ENCODE measurements at places on chromosomes 3 and 15. TPM values are rescaled to one million over a fixed set of nuclear protein-coding genes. Genes with fewer than 3 reads are reported as not detected.

GRCh38 chr15:61057376-61057775 is 171.7 kb downstream of the RORA start:
- DNase-seq = no peak

DNA sequence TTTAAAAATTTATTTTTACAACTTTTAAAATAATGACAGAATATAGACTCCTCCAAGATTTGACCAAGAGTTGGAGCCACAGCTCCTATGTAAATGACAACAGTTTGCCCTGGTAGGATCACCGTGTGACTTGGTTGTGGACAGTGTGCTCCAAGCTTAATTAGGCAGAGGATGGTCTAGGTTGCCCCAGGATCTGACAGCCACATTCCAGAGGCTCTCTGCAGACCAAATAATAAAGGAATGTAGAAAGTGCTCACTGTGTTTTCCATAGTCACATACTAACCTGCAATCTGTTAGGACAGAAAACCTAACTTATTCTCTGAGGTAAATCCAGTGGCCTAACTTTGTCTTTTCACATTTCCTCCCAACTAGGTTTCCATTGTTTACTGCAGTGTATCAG is 59.0 kb downstream of the GPD1L start:
- no peak for DNase-seq

DNA sequence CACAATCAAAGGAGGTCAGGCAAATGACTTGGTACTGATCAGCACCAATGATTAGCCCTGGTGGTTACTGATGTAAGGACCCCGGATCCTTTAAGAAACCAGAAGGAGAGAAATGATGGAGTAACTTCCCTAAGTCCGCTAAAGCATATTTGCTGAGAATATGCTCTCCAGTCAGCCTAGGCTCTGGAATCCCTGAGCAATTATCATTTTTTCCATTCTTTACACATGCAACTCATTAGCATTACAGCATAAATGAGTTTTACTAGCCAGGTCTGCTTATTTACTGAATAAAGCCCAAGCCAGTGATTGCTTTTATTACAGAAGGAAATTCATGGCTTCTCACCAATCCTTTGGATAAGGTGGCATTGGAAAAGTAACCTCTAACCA is 139.2 kb upstream of the WNT5A start:
- DNase-seq = no peak

DNA sequence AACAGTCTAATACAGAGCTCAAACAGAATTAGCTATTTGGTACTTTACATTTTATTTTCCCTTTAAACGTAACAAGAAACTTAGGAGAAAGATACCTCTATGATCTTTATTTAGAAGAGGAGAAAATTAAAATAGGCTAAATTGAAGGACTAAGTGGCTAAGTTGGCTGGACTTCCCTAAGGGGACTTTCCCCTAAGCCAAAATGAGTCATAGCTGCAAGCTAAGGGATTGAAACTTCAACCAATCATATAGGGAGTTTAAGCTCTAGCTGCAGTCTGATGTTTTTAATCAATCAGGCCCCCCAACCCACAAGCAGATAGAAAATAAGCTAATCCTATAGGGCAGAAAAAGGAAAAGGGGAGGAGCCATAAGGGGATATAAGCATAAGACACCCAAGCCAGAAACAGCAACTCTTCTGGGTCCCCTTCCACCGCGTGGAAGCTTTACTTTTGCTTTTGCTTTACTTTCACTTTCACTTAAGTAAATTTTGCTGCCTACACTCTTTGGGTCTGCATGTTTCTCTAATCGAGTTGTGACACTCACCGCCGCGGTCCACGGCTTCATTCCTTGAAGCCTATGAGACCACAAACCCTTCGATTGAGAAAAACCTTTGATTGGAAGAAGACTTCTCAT is 1108.5 kb upstream of the EPHA6 start:
- DNase-seq = no peak

DNA sequence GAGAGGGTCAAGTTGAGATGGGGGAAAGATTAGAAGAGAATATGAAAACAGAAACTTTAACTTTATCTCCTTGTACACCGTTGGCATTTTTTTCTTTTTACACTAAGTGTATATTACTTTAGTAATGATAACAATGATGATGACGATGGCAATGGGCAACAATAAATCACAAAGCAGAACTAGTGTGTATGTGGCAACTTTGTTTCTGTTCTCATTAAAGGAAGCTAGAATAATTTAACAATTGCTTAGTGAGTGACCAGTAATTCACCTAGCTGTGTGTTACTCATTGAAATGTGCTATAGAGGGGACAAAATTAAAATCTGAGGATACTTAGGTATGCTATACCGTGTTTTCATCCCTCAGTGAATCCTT is 318.5 kb upstream of the TBL1XR1 start:
- DNase-seq = no peak

DNA sequence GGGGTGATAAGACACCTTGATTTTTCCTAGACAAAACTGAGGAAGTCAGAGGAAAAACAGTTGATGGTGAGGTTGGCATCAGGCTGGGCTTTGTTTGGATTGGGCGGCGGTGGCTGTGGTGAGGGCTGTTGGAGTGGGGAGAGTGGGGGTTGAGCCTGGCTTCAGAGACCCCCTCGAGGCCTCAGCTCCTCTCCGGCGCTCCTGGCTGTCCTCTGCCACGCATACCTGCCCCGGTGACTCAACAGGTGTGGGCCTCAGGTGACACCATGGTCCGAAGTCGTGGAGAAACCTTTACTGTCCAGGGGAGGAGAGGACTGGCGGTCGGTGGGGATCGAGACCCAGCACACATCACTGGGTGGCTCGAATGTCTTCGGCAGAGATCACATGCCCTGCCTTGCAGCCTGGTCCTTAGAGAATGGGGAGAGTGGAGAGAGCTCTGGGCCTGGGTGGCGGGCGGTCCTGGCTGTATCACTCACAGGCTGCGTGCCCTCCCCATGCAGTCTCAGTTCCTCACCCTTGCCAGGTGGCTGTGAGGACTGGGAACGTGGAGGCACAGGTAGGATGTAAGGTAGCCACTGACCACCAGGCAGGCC is 2.6 kb downstream of the APBA2 start:
- no peak for DNase-seq

- no peak for DNase-seq
Measured at GRCh38 chr15:63118854-63119253, 2.8 kb upstream of the LACTB start.

- DNase-seq = no peak
Measured at GRCh38 chr15:71328453-71328852, 213.2 kb downstream of the THSD4 start.

DNA sequence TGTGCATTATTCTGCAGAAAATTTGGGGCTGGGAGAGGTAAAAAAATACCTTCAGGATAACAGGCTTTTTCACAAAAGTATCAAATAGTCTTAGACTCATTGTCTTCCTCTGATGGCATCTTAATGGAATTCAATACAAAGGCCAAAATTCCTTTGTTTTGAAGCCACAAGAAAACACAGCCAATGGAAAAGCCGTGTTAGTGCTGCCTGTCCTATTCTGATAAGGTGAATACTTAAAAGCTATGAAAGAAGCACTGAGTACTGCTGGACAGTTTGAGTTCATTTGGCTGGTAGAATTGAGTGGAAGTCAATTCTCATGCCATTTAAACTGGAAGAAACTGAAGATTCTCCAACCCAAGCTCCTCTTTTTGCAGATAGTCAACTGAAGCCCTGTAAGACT is 395.3 kb upstream of the TPRG1 start:
- peak; percentile 58 for DNase-seq

DNA sequence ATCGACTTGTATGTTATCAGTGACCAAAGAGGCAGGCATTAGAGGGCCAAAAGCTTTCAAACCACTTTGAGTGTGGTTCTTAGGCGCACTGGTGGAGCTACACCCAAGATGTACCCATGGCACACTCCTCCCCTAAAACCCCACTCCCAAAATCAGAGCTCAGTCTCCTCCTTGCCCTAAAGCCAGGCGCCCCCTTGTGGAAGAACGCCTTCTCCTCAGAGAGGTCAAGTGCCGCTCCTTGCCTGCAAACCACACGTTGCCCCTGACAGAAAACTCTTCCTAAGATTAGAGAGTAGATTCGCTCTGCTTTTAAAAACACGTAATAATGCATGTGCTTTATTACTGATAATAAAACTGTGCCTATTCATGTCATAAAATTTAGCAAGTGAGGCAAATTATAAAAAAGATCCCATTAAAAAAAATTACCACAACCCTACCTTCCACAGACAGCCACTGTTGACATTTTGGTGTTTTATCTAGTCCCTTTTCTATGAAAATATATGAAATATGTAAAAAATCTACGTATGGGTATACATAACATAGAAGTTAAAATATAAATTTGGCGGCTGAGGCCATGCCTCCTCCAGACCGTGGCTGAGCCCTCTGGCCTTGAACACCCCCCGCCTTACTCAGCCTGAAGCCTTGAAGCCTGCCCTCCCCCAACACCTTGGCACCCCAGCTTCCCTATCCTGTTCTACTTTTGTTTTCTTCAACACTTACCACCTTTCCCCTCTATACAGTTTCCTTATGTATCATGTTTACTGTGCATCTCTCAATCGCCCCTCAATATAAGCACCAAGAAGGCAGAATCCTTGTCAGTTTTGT is 33.5 kb downstream of the BCL2L10 start:
- peak; percentile 68 for DNase-seq

DNA sequence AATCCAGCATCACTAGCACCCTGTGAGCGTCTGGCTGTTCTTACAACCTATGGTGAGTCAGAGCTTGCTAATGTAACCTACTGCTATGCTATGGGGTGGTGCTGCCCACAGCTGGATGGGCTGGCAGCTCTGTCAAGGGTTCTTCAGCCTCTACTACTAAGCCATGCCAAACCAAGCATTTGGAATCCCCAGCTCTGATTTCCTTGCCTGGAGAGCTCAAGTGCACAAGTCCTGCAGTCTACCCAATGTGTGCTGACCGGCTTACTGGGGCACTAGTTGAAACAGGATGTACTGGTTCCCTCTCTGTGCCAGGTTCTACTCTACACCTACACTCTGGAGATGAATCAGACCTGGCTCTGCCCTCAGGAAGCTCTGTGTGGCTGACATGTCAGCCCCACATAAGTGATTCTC is 4.2 kb downstream of the TEX264 start:
- DNase-seq = peak; percentile 71

DNA sequence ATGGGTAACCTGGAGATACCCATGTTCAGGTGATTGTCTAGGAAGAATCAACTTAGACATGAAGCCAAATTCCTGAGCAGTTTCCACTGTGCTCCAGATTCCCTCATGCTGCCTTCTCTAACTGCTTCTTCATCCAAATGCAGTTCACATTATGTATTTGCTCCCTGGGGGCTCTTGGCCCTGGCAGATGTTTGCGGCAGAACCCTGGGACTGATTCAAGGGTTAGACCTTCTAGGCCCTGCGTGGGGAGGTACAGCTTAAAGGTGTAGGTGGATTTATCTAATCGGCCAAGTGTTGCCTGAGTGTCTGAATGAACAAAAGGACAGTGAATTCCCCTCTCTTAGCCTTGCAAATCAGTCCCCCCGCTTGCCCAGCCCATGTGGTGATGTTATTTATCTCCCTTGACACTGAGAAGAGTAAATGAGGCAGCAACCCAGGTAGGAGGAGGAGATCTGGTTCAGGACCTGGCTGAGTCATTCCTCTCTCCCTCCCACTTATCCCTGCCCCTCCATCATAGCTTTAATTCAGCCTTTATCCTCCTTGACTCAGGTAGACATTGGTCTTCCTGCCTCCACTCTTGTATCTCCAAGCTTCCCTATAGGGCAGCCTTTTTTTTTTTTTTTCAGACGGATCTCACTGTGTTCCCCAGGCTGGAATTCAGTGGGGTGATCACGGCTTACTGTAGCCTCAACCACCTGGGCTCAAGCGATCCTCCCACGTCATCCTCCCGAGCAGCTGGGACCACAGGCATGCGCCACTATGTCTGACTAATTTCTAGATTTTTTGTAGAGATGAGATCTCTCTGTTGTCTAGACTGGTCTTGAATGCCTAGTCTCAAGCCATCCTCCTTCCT is 54.8 kb downstream of the MAGEF1 start:
- DNase-seq = peak; percentile 20

DNA sequence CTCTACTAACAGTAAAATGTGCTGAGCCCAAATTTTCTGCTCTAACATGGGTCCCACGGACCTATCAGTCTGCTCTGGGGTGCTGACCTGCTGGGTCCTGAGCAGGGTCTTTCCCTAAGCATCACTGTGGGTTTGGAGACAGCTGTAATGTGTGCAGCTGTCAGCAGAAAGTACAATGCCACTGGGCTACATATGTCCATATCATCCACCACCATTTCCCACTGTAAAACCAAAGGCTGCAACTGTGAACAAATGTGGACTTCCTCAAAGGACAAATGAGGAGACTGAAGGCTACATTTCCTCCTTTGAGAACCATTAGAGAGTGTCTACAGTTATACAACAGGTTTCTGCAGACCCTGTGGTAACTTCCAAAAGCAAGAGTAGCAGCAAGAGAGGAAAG is 33.8 kb upstream of the IP6K2 start:
- no peak for DNase-seq

DNA sequence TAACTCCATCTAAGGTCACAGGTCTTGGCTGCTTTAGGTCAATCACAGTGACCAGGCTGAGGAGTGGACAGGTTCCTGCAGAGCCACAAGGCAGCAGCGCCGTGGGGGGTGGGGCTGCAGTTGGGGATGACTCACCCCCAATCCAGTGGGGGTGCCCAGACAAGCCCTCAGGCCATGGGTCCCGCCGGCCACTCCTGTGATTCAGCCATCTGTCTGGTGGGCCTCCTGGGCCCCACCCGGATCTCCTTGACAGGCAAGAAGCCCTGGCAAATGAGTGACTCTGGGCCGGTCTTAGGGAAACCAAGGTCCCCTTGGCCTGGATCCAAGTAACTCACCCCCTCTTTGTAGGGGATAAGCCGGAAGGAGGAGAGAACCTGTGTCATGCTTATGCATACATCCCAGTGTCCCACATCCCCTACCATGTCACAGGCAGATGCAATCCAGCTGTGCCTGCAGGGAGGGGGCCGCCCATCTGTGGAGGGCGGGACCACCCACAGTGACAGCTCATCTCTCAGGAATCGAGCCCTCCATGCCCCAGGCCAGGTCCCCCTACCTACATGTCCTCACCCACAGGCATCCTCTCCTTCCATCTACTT is 495 bp upstream of the COL7A1 start:
- DNase-seq = peak; percentile 95

DNA sequence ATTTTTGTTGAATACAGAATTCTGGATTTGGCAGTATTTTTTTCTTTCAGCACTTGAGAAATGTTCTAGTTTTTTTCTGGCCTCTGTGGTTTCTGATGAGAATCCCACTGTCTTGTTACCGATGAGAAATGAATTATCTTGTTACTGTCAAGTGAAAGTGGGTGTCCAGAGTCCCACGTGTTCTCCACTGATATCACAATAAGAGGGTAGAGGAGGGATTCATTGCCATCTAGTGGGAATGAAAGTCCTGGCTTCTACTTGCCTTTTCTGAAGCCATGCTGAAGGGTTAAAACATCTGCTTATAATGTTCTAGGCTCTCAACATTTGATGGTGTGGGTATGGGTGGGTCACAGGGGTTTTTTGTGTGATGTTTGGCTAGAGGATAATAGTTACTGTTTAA is 66.1 kb downstream of the SEC22A start:
- DNase-seq = no peak

- peak; percentile 54 for DNase-seq
Measured at GRCh38 chr15:40594429-40594836, 384 bp downstream of the KNL1 start.

- DNase-seq = no peak
Measured at GRCh38 chr3:90035643-90036042, 928.2 kb downstream of the EPHA3 start.

GRCh38 chr15:70427167-70428120 is 329.7 kb upstream of the TLE3 start:
- peak; percentile 91 for DNase-seq

Gene AADACL2
- total RNA-seq = not detected

Gene CHRM5
- total RNA-seq = 0.04 TPM

Gene APPL1
- total RNA-seq = 32.5 TPM

Gene PLSCR5
- not detected for total RNA-seq

Gene RAB27A
- 9.4 TPM for total RNA-seq

Gene WNT5A
- 21.8 TPM for total RNA-seq

Gene CSTA
- total RNA-seq = not detected
